NCI-H446 treated with DMSO at 0.1 percent for 48 hours (cell line): ENCODE measurements at places on chromosomes 11 and 22.

DNA sequence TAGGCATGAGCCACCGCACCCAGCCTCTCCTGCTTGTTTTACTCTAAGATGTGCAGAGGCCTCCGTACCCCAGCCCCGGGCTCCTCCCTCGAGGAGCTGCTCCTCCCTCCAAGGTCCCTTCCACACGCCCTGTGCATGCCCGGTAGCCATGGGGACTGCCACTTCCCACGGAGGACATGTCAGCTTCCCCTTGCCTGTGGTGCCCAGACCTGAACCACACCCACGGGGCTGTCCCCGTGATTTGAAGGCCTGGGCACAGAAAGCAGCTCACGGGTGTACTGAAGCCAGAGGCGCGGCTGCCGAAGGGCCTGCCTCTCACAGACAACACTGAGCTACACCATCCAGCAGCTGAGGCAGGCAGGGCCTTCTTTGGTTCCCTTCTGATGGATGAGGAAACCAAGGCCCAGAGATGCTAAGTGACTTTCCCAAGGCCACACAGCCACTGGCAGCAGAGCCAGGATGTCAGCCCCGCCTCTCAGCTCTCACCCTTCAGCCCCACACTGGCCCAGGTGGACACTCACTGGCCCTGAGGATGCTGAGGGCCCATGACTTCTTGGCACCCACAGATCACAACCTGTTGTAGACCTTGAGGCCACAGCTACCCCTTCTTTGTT lies 7.3 kb downstream of the INS start:
- no peak for DNase-seq

GRCh38 chr11:58060939-58061672 lies 30.4 kb downstream of the OR6Q1 start:
- no peak for DNase-seq

DNA sequence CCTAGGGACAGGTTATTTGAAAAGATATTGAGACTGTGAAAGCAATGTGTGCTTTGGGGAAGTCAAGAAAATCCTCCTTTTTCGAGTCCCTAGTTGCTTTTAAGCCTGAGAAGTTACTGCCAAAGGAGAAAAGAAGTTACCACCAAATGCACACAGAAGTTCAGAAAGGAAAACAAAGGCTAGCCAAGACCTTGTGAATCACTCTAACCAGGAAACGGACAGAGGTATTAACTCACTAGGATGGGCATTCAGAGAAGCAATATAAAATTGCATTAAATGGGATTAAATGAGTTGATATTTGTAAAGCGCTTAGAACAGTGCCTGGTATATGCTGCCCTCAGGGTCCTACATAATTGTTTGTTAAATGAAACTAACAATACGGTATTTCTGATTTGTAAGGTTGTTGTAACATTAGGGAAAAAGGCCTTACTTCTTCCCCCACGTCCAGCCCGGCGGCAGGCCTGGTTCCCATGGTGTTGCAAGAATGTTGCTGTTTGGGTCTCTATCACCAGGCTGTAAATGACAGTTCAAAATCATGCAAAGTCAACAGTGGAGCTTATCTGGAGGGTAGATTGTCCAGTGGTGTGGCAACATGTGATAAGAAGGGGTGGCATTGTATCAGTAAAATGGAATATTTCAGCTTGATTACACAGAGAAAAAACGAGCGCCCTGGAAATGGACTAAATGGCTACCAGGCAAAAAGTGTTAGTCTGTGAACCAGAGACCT lies 7.1 kb downstream of the TMA7B start:
- DNase-seq = no peak

GRCh38 chr11:77346906-77347603 lies 45.6 kb upstream of the GDPD4 start:
- no peak for DNase-seq

- DNase-seq = no peak
Measured at GRCh38 chr11:67493548-67494370, 10.9 kb downstream of the AIP start.

DNA sequence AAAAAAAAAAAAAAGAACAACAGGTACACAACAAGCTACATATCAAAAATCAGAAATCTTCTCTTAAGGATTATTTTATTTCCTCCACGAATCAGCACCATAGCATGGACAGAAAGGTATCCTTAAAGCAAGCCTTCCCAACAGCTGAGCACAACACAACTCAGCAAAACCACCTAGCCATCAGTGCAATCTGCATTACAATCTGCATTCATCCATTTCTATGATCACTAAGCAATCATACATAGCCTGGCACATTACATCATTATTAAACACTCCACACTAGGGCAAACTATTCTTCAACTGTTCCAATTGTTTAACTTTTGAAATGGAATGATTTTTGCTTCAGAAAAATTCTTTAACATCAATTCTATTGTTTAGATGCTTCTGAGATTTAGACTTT lies 29.0 kb downstream of the MRTFA start:
- no peak for DNase-seq

DNA sequence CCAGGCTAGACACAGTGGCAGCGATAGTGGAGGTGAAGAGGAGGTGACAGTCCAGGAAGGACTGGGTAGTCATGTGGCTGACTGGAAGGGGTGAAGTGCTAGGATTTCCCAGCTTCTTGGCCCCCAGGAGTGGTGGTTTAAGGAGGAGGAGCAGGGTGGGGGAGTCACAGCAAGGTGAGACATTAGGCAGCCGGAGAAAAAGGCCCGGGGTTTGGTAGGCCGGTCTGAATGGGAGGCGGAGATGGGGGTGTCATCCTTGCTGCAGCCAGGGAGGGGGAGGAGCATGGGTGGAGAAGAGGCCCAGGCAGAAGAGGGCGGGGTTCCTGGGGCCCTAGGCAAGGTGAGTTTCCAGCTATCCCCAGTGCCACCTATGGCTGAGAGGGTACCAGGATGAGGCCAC lies 6.1 kb downstream of the SIPA1 start:
- no peak for DNase-seq

- DNase-seq = no peak
Measured at GRCh38 chr22:26780521-26780920, 123.1 kb downstream of the MIAT start.

GRCh38 chr11:116421529-116422185 lies 351.1 kb downstream of the BUD13 start:
- DNase-seq = no peak

DNA sequence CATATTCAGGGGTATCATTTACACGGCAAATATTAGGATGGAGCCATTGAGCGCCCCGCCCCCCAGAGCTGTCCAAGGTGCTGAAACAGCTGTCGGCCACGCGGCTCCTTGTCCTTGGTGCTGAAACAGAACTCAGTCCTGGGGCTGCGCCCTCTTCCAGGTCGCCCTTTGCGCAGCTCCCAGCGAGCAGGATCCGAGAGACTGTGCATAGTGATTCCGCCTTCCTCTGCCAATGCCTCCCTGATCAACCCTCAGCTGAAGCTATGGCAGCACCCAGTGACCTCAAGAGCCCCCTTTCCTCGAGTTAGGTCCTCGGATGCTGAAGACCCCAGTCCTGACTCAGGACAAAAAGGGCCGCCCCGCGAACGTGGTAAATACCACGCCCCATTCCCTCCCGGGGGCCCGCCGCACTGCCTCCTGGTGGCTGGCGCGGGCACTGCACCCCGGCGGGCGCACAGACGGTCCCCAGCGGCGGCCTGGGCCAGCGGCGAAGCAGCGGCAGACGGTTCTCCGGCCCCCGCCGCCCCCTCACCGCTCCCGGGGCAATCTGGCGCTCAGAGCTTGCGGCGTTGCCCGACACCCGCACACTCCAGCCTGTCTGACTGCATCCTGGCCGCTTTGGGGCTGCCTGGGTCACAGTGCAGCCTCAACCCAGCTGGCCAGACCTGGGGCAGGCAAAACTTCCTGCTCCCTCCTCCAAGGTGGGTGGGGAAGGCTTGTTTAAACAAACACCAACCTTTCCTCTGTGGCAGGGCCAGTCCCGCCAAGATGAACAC lies 13.4 kb downstream of the SYT7 start:
- DNase-seq = no peak

GRCh38 chr11:64524158-64524527 lies 66.9 kb upstream of the SLC22A12 start:
- DNase-seq = no peak

DNA sequence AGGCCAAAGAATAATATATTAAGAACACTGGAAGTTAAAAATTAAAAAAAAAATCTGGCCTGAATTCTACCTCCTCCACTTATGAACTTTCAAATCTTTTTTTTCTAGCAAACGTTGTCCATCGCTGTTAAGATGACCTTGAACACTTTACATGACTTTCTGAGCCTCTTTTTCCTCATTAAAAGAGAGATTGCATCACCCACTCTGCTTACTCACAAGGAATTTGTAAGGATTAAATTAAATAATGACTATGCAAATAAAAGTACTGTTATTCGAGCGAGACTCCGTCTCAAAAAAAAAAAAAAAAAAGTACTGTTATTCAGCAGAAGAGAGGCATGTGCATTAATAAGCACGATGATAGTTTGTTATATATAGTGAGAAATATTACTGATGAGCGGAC lies 285.1 kb upstream of the CCDC90B start:
- DNase-seq = no peak

DNA sequence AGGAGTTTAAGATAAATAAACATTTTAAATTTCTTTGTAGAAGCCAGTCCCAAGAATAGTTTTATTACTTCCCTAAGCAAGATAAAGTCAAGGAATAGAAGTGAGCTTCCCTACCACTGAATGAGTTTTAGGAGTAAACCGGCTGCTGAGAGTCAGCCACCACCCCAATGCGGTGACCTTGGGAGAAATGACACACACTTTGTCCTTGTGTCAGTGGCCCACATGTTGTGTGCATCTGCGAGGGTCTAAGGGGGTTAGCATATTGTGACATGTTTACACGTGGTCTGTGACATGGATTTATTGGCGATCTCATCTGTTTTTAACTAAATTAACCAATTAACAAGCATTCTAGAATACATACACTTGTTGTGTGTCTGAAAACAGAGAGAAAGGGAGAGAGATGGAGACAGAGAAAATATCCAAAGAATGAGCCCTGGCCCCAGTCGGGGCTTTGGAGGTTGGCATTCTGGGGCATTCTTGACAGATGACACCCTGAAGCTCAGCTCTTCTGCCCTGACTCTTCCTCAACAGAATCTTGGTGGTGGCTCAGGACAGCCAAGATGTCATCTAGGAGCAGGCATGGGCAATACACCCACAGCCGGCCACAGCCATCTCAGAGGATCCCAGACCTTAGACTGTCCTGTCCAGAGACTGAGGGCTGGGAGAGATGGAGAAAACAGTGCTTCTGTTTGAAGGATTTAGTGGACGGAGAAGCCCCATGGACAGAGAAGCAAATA lies 29.7 kb upstream of the TMPRSS4 start:
- no peak for DNase-seq

- DNase-seq = no peak
Measured at GRCh38 chr11:61352038-61352437, 9.6 kb downstream of the CYB561A3 start.

DNA sequence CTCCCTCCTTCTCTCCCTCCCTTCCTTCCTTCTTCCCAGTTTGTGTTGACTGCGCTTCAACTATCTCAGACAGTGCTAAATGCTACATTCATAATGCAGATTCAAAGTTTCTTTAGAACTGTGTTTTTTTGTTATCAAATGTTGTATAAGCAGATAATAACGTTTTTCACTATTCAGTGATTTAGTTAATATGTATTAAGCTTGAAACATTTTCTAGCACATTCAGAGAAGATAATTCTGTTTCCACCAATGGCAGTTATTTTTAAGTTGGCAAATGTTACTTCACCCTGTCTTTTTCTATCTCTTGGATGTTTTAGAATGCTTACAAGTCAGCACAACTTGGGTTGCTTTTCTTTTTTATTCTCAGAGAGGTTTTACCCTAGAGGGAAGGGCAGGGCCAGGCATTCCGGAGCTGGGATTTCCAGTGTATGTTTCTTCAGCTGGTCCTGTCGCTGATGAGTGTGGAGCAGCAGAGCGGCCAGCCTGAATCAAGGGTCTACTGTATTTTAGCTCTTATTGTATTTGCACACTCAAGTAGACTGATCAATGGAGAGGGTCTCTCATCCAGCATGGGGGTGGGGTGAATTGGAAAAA lies 162.3 kb upstream of the ARHGAP20 start:
- DNase-seq = no peak

DNA sequence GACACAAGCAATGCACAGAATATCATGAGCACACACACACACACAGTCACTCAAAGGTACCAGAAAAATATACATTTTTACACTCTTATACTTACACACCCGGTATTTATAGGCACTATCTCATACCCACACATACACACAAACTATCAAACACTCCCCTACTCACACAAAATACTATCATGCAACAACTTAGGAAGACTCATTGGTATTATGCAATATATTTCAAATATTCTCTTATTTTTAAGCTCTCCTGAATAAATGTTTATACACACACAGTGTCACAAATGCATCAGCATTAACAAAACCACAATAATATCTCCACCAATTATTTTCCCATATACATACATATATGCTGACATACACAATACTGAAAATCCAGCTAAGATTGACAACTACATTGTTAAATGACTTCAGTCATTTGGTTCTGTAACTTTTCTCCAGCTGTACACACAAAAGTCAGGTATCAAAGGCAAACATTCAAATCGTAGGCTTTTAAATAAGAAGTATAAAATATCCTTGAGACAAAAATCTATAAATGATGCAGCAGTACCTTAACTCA lies 2.6 kb upstream of the OR51I1 start:
- no peak for DNase-seq

- no peak for DNase-seq
Measured at GRCh38 chr11:106959800-106960199, 58.5 kb downstream of the GUCY1A2 start.

- no peak for DNase-seq
Measured at GRCh38 chr11:2130881-2131352, 8.3 kb downstream of the IGF2 start.

- no peak for DNase-seq
Measured at GRCh38 chr11:133905677-133906156, 51.1 kb downstream of the IGSF9B start.

DNA sequence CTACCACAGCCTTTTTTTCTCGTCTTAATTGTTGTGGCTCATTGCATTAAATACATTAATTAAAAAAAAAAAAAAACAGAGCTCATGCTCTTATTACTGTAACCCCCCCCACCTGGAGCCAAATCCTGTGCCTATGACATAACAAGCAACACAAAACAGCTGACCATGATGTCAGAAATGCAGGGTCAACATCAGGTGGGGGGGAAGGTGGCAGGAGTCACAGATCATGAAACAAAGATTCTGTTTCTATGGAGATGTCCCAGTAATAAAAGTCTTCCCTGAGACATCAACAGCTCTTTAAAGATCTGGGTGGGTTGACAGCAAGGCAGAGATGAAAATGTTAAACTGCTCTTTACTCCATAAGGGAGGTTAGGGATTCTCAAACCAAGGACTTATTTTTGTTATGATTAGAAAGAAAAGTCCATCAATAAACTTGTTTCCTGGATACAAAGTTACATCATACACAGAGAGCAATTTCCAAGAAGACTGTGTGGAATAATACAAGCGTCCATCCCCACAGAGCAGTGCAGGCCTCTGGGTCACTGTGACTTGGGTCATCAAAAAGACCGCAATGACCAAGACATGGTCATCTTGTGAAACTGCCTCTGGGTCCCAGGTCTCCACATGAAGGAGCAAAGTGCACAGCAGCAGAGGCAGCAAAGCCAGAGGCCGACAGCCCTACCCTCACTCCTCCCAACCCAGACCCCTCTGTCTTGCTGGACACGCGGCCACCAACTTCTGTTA lies 42.7 kb upstream of the CYP2D6 start:
- DNase-seq = no peak
